ENCODE measurements at places on chromosomes 6 and 20.

DNA sequence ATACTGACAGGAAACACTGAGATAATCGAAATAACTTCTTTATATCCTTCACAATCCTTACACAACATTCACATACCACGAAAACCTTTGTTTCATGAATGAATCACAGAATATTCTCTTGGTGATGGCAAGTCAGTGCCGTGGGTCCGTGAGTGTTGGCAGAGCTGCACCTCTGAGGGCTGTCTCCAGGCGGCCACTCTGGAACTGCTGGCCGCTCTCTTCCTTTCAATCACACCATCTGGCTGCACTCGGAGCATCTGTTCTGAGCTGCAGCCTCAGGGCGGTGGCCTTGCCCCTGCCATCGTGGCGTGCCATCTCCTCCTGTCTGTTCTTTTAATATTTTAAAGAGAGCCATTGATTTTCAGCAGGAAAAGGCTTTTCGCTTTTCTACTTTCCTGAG is 129.4 kb upstream of the AFDN start:
- H3K27me3 ChIP-seq, result no peaks in the 10 kb centered on the region
- no peak overlapping the region for H3K4me3 ChIP-seq
- no peak for DNase-seq
- peaks cover 22% of the 10 kb centered on the region for H3K4me1 ChIP-seq

DNA sequence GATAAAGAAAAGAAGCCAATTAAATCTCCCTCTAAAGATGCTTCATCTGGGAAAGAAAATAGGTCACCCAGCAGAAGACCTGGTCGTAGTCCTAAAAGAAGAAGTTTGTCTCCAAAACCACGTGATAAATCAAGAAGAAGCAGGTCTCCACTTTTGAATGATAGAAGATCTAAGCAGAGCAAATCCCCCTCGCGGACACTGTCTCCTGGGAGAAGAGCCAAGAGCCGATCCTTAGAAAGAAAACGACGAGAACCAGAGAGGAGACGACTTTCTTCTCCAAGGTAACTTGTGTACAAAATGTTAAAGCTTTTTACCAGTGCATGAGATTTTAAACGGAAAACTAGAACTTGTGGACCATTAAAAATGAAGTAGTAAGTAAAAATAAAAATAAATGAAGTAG is 46.5 kb downstream of the FAM217A start:
- H3K27ac ChIP-seq, result no peak overlapping the region
- H3K27me3 ChIP-seq, result no peaks in the 10 kb centered on the region
- peaks cover 21% of the 10 kb centered on the region for H3K36me3 ChIP-seq
- H3K4me1 ChIP-seq, result peaks cover 30% of the 10 kb centered on the region
- DNase-seq, result no peak

DNA sequence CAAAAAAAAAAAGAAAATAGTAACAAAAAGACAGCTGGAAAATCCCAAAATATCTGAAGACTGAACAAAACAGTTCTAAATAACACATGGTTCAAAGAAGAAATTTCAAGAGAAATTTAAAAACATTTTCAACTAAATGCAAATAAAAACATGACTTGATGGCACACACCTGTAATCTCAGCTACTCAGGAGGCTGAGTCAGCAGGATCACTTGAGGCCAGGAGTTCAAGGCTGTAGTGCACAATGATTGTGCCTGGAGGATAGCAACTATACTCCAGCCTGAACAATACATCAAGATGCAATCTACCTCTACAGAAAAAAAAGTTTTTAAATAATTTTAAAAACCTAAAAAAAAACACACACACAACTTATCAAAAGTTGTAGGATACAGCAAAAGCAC is 21.6 kb upstream of the ASF1A start:
- H3K4me3 ChIP-seq, result no peak overlapping the region
- peaks cover 5% of the 10 kb centered on the region for H3K4me1 ChIP-seq
- H3K27ac ChIP-seq, result no peak overlapping the region
- DNase-seq, result no peak

DNA sequence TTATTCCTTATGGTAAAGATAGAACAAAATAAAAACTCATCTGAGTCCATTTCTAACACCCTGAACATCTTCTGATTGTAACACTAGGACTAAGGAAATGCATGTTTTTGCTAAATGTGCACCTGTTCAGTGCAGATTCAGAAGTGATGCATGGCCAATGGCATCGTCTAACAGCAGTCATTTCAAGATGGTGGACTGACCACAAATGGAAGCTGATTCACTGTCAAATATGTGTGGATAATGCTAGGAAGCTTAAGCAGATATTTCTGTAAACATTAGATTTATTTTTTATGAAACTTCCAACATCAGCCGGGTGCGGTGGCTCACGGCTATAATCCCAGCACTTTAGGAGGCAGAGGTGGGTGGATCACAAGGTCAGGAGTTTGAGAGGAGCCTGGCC is 394.8 kb downstream of the SAMD5 start:
- H3K27me3 ChIP-seq, result no peaks in the 10 kb centered on the region
- H3K4me1 ChIP-seq, result no peaks in the 10 kb centered on the region
- no peak for DNase-seq
- no peak overlapping the region for H3K4me3 ChIP-seq
- H3K27ac ChIP-seq, result no peak overlapping the region

DNA sequence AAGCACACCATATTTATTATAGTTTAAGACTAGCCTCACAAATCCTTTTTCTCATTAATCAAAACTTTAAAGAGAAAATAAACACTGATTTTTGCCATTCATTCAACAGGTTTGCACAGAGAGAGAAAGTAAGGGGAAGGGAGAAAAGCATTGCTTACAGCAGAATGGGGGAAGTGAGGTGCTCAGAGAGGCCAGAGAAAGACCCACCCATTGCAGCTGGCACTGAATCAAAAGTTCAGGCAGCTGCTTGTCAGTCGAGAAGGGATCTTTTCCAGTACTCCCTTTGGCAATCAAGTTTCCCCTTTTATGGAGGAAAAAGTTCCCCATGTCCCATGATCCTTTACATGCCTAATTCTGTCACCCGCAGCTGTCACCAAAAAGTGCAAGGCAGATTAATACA is 8.0 kb upstream of the CRISP2 start:
- DNase-seq, result no peak
- no peak overlapping the region for H3K4me3 ChIP-seq
- H3K27me3 ChIP-seq, result no peaks in the 10 kb centered on the region
- H3K27ac ChIP-seq, result no peak overlapping the region
- H3K36me3 ChIP-seq, result no peaks in the 10 kb centered on the region
- no peaks in the 10 kb centered on the region for H3K4me1 ChIP-seq

DNA sequence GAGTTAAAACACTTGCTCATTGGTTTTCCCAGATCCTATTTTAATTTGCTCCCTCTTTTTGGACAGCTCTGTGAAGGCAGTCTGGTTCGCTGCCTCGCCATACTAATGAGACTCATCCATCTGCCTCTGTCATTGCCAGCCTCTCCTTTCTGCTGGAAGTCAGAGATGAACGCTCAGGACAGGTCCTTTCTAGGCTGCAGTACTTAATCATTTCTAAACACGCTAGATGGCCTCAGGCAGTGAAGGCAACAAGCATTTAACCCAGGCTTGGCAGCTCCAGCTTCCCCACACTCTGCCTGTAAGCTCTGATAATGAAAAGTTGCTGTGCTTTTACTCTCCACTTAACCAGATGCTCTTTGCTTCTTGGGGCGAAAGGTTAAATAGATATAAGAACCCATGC is 286.7 kb upstream of the POU3F2 start:
- no peak overlapping the region for H3K27ac ChIP-seq
- no peak overlapping the region for H3K4me3 ChIP-seq
- no peaks in the 10 kb centered on the region for H3K36me3 ChIP-seq
- no peaks in the 10 kb centered on the region for H3K4me1 ChIP-seq

DNA sequence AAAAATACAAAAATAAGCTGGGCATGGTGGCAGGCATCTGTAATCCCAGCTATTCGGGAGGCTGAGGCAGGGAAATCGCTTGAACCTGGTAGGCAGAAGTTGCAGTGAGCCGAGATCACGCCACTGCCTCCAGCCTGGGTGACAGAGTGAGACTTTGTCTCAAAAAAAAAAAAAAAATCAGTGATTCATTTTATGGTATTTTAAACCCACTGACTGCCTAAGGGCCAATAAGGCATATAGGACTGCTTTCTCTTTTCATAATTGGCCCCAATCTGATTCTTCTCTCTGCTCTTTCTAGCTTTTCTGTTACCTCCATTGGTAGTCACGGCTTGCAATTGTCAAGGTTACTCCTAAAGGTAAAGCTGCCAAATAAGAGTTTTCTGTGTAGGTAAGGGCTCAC is 60.2 kb upstream of the ADGRF1 start:
- no peak overlapping the region for H3K27ac ChIP-seq
- H3K4me1 ChIP-seq, result peaks cover 16% of the 10 kb centered on the region
- no peak overlapping the region for H3K4me3 ChIP-seq
- no peaks in the 10 kb centered on the region for H3K36me3 ChIP-seq

DNA sequence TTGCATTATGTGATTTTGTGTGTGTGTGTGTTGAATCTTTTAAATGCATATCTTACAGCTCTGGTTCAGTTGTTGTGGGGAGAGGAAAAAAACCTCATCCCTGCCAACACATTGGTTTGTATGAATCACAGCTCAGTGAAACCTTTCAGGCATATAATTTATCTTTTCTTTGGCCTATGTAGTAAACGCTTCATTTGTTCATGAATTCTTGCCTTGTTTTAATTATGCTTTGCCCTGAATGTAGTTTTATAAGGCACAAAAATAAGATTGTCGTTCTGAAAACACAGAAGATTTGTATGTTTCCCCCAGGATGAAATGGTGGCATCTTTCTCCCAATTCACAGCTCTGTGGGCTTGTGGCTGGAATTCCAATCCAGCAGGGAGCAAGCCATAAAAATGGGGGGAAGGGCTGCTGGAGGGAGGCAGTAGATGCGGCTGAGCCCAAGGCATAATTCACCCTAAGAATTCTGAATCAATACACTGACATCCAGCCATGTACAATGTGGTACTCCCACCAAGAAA is 45.1 kb downstream of the BCAS1 start:
- DNase-seq, result no peak
- no peaks in the 10 kb centered on the region for H3K27me3 ChIP-seq
- no peaks in the 10 kb centered on the region for H3K4me1 ChIP-seq
- H3K36me3 ChIP-seq, result no peaks in the 10 kb centered on the region
- H3K27ac ChIP-seq, result no peak overlapping the region
